Activated T-cell treated with anti-CD3 and anti-CD28 coated beads, Interleukin-2, amount 50 U/mL, for 4 hours (primary cell): ENCODE measurements at places on chromosomes 16 and 17. TPM values are rescaled to one million over a fixed set of nuclear protein-coding genes. Genes with fewer than 3 reads are reported as not detected.

Gene SLFN12L
- 9.0 TPM for total RNA-seq

Gene DLX3
- total RNA-seq, result 0.25 TPM

Gene DHRS13
- 20.7 TPM for total RNA-seq

Gene GRB7
- 0.73 TPM for total RNA-seq

Gene TUBG1
- 91.7 TPM for total RNA-seq

Gene LITAFD
- not detected for total RNA-seq

Gene ABCC11
- total RNA-seq, result 0.08 TPM

Gene ALOX12B
- total RNA-seq, result 0.95 TPM

Gene ZFP3
- total RNA-seq, result 1.7 TPM

Gene TAT
- 0.48 TPM for total RNA-seq

Gene LRRC75A
- 0.96 TPM for total RNA-seq

Gene KRTAP2-1
- not detected for total RNA-seq

Gene CDK5RAP3
- 156 TPM for total RNA-seq

Gene CCL1
- total RNA-seq, result 17.7 TPM

Gene TOX3
- 0.08 TPM for total RNA-seq

Gene KATNIP
- 10.7 TPM for total RNA-seq

Gene KRT31
- total RNA-seq, result not detected

Gene HAPSTR1
- total RNA-seq, result 75.7 TPM

Gene HID1
- 2.0 TPM for total RNA-seq

Gene APOBR
- 3.0 TPM for total RNA-seq

Gene CAMKK1
- 7.5 TPM for total RNA-seq

Gene GPRC5C
- 0.49 TPM for total RNA-seq

Gene PRSS21
- total RNA-seq, result 13.2 TPM

Gene KRTAP4-4
- not detected for total RNA-seq

Gene TNP2
- total RNA-seq, result not detected

Gene ZNF286A
- total RNA-seq, result 30.6 TPM

Gene DOC2A
- 0.49 TPM for total RNA-seq
